ENCODE measurements at places on chromosomes 3 and 15.
A peak's percentile ranks its signal among the peaks of the same experiment; 100 is the strongest.

GRCh38 chr3:148815316-148816110 is 12.1 kb upstream of the CPB1 start:
- no peak for DNase-seq

DNA sequence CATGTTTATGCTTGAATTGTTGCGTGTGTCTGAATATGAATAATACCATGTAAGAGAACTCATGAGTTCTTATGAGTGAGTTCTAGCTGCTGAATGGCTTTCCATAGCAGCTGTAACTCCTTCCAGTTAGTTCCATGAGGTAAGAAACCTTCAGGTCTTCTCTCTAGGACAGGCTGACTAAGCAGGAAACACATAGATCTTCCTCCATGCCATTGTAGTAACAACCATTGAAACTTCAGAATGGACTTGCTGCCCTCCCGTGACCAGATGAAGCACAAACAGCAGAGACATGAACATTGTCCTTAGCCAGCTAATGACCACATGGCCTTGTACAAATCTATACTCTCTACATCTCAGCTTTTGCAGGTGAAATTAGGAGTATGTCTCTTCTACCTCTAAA is 200.0 kb downstream of the ZNF385D start:
- DNase-seq: no peak

GRCh38 chr3:112061152-112061551 is 25.0 kb upstream of the C3orf52 start:
- DNase-seq: no peak

DNA sequence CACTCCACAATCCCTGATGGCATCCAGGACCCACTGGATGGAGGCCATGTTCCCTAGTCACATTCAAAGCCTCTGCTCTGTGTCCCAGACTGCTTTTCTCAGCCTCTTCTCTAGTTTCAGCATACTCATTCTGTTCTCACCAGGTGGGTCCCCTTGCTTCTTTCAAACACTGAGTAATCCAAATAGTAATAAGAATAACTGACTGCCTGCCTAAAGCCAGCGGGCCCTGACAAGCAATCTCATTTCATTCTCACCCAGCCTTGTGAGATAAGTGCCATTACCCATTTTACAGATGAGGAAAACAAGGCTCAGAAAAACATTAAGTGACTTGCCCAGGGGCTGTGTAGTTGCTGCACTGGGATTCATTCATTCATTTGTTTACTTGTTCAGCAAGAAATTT is 25.4 kb downstream of the MAPKAPK3 start:
- DNase-seq: no peak

DNA sequence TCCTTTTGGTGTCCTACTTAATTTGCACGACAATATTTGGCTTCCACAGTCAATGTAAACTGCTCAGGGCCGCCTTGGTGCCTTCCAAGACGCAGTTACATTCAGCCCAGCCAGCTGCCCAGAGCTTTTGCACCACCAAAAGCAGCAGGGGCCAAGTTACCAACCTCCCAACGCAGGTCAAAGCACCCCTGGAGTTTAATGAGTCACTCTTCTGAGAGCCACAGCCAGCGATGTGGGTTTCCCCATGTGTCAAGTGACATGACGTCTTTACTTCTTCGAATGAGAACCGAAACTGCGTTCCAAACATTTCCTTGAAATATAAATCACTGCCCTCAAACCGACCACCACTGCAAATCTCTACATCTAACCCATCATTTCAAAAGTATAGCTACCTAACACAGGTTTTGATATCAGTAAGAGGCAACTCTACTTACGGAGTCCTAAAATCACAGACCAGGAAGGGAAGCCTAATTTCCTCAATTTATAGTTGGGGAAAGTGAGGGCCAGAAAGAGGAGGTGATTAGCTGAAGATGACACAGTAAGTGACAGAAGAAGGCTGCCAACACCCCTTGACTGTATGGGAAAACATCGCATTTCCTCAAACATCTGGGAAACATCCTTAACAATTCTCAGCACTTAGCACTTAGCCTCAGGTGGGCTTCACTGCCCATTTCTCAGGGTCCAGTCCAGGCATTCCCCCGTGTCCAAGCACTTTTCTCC is 24.5 kb downstream of the MB21D2 start:
- DNase-seq: no peak

DNA sequence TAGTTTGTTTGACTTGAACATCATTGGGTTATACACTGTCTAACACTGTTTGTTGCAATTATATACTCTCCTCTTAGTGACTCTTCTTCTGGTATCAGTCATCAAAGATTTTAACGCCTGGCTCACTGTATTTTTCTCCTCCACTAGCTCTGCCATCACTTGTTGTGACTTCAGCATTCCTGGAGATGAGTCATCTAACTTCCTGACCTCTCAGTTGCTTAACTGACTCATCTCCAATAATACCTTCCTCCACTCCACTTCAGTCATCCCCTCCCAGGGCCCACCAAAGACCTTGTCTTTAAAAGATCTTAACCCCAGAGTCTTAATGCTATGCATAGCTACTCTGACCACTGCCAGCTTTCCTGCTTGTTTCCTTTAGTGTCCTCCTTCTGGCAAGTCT is 28.6 kb upstream of the CLSTN2 start:
- DNase-seq: peak; percentile 43

DNA sequence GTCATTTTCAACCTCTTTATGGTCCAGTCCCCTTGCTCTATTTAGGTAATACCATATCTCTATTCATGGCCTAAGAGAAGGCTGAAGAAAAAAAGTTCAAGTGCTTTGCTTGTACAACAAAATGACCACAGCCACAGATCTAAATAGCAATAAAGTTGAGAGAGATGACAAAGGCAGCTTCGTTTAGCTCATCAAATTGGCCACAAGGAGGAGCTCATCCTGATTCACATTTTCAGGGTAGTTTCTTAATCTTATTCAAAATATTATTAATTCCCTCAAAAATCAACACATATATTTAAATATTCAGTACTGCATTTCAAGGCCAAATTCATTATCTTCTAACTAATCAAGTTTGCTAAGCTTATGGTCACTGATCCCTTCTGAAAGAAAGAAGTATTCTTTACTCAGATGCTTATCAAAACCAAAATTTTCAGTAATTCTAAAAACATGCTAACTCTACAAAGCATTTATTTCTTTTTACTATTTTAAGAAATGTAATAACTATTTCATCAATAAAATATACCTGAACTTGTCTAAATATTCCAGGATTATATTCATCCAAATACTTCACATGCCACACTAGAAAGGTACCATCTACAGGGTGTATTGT is 85.5 kb downstream of the DMXL2 start:
- DNase-seq: no peak

GRCh38 chr3:90076136-90076535 is 968.7 kb downstream of the EPHA3 start:
- no peak for DNase-seq

GRCh38 chr3:127354761-127355160 is 66.9 kb upstream of the PRR20G start:
- DNase-seq: no peak

GRCh38 chr3:101163554-101163953 is 156.8 kb downstream of the IMPG2 start:
- DNase-seq: no peak

DNA sequence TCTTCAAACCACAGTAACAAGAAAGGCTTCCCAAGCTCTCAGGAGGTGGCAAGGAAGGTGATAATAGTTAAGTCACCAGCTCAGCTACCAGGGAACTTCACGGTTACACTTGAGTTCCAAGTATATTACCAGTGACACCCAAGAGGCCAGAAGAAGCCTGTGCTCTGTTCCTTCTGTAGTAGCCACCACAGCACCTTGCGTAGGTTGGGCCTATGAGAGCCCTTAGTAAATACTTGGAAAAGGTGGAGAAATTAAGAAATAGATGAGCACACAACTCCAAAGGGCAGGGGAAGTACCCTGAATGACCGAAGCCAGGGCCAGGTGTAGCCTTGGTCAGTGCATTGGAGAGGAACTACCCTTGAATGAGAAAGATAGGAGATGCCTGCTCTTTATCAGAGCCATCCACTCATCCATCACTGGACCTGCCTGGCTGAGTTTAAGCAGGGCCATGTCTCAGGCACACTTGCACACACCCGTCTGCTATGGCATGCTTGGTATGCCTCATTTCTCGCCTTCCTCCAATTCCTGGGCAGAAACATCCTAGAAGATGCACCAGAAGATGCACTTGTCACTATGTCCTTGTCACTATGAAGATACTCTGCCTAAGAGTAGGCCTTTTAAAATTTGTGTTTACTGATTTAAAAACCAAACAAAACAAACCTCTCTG is 32.6 kb upstream of the NDUFB4 start:
- DNase-seq: no peak

GRCh38 chr15:94066046-94066445 is 165.3 kb upstream of the MCTP2 start:
- DNase-seq: no peak

- DNase-seq: no peak
Measured at GRCh38 chr3:173913974-173914421, 516.5 kb downstream of the NLGN1 start.

- DNase-seq: no peak
Measured at GRCh38 chr3:67564973-67565372, 89.4 kb downstream of the SUCLG2 start.

DNA sequence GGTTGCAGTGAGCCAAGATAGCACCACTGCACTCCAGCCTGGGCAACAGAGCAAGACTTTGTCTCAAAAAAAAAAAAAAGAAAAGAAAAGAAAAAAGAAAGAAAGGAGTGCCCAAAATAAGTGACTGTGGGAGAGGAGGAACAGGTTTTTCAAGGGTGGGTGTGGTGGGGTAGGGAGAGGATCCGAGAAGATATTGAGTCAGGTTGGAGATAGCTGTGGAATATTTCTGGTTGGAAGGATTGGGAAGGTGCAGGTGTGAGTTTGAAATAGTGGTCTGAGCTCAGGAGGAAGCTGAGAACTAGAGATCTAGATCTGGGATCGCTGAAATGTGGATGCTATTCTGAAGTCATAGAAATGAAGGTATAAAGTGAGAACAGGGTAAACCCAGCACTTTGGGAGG is 7.8 kb downstream of the SCAMP2 start:
- DNase-seq: no peak

- no peak for DNase-seq
Measured at GRCh38 chr3:185837414-185837813, 12.6 kb upstream of the IGF2BP2 start.

DNA sequence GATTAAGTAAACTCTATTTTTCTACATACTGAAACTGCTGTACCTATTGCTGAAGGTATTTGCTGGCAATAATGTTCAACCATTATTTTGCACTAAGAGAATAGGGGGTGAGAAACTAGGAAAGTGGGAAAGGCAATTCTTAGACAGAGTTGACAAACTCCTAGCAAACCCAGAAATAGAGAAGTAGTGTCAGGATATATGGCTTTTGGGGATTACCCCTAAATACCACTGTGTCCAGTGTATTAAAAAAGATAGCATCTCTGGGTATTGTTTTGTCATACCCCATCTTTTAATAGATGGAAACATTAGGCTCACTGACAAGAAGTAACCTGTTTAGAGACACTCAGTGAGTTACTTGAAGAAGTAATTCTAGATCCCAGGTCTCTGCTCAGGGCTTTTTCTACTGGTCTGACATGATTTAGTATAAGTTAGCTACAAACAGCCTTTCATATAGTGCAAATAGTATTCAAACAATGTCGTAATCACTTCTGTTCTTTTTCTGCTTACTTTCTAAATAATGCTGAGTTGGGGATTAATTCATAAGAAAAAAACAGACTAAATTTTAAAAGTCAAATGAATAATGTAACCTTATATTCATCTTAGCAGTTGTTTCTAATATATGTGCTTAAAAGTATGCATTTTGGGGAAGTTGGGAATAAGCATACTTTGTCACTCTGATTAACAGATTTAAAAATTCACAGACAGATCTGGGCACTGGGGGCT is 107.2 kb downstream of the IL1RAP start:
- DNase-seq: no peak

DNA sequence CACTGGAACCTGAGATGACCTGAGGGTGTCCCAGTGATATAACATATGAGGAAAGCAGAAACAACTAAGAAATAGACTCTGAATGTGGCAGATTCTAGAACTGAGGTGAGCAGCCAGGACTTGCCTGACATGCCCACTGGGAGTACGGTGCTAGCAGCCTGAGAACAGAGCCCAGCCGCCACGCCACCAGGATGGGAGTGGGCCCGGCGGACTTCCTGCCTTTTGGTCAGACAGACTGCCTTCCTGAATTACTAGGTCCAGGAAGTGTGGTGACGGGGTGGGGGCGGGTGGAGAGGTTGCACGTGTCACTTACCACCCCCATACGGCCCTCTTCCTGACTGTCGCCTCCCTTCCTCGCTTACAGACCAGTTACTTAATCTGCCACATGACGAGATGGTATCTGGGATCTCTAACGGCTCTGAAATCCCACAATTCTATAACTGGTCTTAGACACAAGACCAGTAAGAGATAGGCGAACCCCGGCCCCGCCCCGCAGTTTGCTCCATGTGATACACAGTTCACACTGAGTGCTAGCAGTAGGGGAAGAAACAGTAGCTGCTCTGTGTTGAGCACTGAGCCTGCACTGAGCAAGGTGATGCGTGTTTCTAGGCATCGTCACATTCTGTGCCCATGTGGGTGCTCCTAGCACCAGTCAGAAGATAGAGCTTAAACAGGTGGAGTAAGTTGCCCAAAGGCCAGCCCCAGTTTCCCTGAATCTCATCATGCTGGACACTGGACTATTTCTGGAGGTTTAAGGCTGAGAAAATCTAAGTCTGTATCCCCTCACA is 95.7 kb downstream of the CPN2 start:
- no peak for DNase-seq

- DNase-seq: no peak
Measured at GRCh38 chr3:89447243-89447642, 339.8 kb downstream of the EPHA3 start.

DNA sequence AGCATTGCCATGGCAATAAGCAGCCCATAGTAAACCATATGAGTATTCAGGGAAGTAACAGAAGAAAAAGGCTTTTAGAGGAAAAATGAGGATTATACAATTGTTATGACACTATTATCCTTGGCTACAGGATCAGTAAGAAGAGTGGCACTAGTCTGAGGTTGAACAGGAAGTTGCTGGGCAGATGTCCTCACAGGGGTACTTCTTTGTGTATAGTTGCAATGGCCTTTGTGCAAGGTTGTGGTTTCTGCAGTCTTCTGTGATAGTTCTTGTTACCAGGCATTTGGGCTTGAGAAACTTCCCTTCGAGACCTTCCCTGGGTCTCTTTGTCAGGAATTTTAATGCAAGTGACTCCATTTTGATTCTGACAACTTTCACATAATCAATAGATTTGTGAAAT is 100.6 kb upstream of the ATP11B start:
- DNase-seq: no peak

DNA sequence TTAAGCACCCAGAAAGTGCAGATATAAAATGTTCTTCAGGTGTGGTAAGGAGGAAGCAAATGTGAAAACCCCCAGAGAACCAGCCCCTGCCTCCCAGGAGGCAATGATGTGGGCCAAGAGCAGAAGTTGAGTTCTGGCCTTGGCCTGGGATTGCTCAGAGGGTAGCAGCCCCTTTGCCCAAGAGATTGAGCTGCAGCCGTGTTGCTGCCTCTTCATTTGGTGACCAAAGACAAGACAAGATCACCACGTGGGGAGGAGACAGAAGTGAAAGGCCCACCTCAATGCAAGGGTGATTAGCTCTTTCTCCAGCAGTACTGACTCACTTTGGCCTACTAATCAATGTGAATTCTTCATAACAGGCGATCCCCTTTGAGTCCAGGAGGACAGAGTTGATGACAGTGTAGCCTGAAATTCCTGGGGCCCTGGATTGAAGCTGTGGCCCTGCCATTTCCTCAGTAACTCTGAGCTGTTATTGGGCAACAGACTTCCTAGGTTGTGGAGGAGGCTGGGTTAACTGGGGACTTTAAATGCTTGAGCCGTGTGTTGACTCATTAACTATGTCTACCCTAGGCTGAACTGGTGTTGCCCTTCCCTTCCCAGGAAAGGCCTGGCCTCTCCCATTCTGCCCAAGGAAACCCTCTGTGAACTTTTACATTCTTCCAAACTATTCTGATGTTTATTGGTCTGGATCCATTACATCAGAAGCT is 86.5 kb downstream of the ST6GAL1 start:
- peak; percentile 14 for DNase-seq

All from epithelial cell of prostate (primary cell).